Vagina (tissue), 2 donors: ENCODE measurements at places on chromosomes 16 and 17.

GRCh38 chr16:10168258-10168657, 14.0 kb downstream of the GRIN2A start:
- peak; percentile 9 for DNase-seq

- no peak for DNase-seq
Observed at GRCh38 chr17:64540118-64540776, 33.5 kb downstream of the CEP95 start.

GRCh38 chr16:22278441-22279230, 18.6 kb upstream of the POLR3E start:
- no peak for DNase-seq

DNA sequence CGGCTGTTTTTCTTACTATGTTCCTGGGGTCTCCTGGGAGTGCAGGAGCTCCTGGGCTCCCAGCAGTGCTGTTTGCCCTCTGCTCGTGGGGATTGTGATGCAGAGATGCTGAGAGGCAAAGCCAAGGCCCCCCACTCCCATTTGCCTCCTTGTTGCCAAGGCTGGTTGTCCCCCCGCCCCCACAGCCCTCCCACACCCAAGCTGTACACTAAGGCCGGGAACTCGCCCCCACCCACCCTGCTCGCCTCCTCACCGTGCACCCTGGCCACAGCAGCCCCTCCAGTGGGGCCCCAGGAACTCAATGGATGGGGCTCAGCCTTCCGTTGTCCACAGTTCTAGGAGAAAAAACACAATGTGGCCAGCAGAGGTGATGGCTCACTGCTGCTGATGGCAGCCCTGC, 10.2 kb downstream of the NLRC3 start:
- DNase-seq: no peak

GRCh38 chr17:76449126-76449525, 3.8 kb downstream of the UBE2O start:
- DNase-seq: no peak

GRCh38 chr17:32323811-32324491, 18.0 kb downstream of the C17orf75 start:
- DNase-seq: no peak

GRCh38 chr17:7579001-7579833, at the start of gene CD68:
TSS of gene CD68 (plus strand) at chr17:7579638. CDS start at chr17:7579678, 40 bp downstream.
- no peak for DNase-seq

- DNase-seq: no peak
Observed at GRCh38 chr16:68943961-68944360, 100.6 kb downstream of the TANGO6 start.

- DNase-seq: no peak
Observed at GRCh38 chr17:38885728-38886642, 16.1 kb downstream of the LASP1 start.

GRCh38 chr17:64297467-64298088, 34.5 kb upstream of the TEX2 start:
- no peak for DNase-seq

- DNase-seq: no peak
Observed at GRCh38 chr16:29307598-29308507, 98.7 kb downstream of the NPIPB11 start.

DNA sequence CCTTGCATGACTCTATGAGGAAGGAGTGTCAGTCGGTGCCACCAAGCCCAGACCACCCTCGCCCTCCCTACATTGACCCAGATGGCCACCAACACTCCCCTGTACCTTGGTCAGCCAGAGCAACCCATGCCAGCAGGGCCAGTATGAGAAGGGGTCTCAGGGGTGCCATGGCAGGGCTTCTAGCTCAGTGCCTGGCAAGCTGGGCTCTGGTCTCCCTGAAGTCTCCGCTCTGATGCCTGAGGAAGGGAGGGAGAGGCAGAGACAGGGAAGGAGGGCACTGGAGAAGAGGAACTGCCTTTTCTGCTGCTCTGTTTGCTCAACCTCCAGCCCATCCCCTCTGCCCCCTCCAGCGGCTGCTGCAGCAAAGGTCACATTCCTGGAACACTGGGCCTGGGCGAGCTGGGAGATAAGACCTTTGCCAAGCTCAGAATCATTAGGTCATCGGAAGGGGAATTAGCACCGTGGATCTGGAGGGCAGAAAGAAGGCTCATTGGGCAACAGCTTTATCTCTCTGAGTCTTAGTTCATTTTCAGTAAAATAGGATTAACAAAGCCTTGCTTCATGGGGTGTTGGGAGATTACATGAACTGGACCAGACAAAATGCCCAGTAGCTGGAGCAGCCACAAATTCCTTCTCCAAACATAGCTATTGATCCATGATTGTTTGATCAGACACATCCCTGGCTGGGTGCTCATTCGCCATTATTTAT, at the start of gene VTN:
TSS of gene VTN (minus strand) at position 273 of the 709 bp plus-strand sequence. CDS start at position 169, 104 bp downstream.
- DNase-seq: no peak

DNA sequence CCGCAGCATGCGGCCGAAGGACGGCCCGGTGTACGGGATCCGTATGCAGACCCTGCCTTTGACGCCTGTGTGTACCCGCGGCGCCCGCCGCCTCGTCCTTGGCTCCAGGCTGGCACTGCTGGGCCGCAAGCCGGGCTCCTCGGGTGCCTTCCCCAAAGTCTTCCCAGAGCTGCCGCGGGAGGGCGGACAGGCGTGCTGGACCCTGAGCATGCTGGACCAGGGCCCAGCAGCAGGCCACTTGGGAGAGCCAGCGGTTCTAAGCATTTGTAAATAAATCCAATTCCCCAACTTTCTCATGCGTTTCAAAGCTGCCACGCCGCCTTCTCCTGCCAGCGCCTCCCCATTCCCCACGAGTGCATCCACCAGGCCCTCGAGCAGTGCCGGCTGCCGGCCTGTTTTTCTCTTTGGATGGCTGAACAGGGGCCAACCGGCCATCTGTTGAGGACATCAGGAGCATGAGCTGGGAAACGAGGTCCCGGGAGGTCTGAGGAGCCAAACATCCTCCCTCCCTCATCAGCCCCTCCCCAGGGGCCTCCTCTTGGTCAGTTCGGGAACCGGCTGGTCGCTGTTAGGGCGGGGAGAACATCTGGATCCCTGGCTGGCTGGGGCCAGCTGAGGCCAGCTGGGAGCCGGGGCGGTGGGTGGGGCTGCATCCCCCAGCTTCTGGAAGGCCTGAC, 20.5 kb upstream of the PABPN1L start:
- DNase-seq: no peak

GRCh38 chr16:58025351-58026138, at the start of gene MMP15:
TSS of gene MMP15 (plus strand) at chr16:58025754. CDS start at chr16:58026351, 597 bp downstream.
- no peak for DNase-seq

DNA sequence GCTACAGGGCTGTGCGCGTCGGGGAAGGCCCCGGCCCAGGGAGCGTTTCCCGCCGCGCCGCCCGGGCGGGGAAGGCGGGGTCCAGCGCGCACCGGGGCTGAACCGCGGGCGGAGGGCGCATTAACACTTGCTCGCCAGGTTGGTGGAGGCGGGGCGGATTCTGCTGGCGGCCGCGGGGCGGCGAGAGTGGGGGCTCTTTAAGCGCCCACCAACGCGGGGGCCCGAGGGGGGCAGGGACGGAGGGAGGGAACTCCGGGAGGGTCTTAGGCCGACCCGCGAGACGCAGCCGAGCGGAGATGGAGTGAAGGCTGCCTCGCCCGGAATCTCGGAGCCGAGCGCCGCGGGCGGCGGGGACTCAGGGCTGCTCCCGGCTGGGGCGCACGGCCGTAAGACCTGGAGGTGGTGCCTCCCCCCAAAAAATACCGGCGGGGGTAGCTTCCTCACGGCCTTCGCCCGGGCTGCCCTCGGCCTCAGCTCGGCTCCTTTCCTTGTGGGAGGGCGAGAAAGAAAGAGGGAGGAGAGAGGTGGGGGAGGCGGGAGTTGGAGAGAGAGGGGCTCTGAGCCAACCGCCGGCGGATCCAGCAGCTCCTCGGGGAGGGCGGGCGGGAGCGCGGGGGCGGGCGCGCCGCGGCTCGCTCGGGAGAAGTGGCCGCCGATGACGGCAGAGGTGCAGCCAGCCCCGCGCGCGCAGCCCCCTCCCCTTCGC, 415 bp upstream of the FOXF1 start:
- no peak for DNase-seq

- DNase-seq: no peak
Observed at GRCh38 chr16:58128711-58129096, 477 bp downstream of the CFAP20 start.

DNA sequence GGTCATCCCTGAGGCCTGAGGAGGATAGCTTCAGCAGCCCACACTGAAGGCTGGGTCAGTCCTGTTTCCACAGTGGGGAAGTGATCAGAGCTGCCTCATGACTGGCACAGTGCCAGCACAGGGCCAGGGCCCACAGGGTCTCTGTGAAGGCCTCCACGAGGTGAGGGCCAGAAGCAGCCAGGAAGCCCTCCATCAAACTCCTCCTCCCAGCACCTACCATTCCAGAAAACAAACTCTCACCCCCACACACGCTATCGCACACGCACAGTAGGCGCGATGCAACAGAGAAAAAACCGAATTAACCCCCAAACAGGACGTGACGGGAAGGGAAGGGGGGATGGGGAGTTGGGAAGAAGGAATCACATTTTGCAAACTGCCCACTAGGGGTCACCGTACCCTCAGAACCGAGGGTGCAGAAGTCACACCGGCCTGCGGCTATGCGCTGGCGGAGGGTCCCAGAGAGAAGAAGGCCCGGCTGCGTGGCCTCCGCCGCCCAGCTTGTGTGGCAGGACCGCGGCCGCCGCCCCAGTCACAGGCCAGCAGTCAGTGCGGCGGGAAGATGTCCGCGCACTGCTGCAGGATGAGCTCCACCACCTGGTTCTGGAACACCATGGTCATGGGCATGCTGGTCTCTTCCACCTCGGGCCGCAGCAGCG, 37.6 kb downstream of the ARHGAP27 start:
- no peak for DNase-seq

DNA sequence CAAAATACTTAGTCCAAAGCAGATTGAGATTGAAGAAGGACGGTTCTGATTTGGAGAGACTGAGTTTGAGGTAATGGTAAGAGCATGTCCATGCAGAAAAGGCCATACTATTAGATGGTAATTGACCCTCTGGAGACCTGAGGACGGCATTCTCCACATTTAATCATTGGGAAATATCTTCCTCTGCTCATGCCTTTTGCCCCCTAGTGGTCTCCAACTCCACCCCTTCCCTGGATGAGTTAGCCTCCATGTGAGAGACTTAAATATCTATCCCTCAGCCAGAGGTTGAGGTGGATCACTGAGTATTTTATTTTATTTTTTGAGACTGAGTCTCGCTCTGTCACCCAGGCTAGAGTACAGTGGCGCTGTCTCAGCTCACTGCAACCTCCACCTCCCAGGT, 10.4 kb upstream of the OR3A1 start:
- no peak for DNase-seq

- no peak for DNase-seq
Observed at GRCh38 chr16:84735849-84736586, 36.2 kb downstream of the USP10 start.

GRCh38 chr17:55601874-55602364, 90.7 kb upstream of the SMIM36 start:
- DNase-seq: no peak

DNA sequence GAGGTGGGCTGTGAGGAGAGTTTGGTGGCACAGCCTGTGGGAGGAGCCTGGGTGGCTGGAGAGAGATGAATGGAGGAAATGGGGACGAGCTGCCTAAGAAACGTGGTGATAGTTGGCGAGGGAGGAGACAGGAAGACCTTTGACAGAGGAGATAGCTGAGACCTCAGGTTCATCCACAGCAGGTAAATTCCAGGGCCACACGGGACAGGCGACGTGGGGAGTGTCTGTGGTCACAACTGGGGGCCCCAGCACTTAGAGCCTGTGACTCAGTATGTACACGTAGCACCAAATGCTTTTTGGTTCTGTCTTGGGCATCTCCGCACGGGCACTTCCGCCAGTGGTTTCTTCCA, 7.7 kb downstream of the MINK1 start:
- no peak for DNase-seq

GRCh38 chr17:27958708-27959381, 65.7 kb upstream of the LYRM9 start:
- no peak for DNase-seq

DNA sequence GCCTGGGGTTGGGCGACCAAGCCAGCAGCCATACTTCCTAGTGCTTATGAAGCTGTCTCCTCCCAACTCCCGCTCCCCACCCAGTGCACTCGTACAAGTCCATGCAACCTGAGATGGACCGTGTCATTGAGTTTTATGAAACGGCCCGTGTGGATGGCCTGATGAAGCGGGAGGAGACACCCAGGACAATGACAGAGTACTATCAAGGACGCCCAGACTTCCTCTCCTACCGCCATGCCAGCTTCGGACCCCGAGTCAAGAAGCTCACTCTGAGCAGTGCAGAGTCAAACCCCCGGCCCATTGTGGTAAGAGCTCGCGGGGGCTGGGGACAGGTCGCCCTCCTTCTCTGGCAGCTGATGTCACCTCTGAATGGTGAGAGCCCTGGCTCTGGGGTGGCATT, 11.0 kb upstream of the KATNB1 start:
- no peak for DNase-seq

DNA sequence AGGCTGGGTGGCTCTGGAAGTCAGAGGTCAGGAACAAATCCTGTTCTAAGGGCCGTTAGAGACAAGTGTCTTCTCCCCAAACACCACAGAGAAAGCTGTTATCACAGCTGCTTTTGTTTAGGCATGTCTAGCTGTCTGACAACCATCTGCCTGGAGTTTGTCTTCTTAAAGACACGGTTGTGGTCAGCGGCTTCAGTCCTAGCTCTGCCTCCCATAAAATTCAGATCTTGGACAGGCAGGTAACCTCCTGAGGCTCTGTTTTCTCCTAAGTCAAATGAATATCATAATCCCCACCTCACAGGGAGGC, 2.3 kb upstream of the ITGA3 start:
- no peak for DNase-seq

GRCh38 chr17:27466743-27467375, 10.6 kb downstream of the KSR1 start:
- DNase-seq: no peak

DNA sequence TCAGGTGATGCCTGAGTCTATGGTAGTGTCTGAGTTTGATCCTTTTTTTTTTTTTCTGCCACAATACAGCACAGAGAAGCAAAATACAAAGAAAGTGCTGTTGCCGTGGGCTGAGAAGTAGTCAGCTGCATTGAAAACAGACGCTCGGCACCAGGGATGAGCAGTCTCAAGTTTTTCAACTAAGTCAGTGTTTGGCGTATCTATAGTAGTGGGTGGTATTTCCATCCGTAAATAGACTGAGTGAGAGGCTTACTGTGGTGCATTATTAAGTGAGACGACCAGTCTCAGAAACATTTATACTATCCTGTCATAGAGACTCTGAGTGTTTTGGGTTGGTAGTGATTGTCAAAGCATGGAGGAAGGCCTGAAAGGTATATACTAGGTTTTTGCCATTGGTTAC, 221.3 kb downstream of the SNX29 start:
- DNase-seq: no peak

DNA sequence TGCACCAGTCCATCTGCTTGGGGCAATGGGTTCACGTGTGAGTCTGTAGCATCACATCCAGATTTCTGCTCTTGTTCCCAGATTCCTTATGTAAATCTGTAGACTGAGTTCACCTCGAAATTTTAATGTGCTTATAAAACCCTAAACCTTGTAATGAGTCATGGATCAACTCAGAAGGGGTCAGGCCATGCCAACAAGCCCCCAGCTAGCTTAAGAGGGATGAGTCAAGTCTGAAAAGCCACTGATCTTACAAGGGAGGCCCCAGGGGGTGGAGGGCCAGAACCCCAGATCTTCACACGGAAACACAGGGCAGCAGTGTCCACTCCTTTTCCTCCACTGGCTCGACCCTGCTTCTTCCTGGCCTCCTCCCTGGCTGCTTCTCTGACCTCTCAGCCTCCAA, 399.1 kb upstream of the CDH5 start:
- no peak for DNase-seq

- no peak for DNase-seq
Observed at GRCh38 chr17:73262676-73263642, 1.3 kb upstream of the CPSF4L start.

- no peak for DNase-seq
Observed at GRCh38 chr16:7983676-7984075, 606.6 kb downstream of the TMEM114 start.
